Thyroid gland (tissue), 4 donors: ENCODE measurements at places on chromosomes 2 and 18.

DNA sequence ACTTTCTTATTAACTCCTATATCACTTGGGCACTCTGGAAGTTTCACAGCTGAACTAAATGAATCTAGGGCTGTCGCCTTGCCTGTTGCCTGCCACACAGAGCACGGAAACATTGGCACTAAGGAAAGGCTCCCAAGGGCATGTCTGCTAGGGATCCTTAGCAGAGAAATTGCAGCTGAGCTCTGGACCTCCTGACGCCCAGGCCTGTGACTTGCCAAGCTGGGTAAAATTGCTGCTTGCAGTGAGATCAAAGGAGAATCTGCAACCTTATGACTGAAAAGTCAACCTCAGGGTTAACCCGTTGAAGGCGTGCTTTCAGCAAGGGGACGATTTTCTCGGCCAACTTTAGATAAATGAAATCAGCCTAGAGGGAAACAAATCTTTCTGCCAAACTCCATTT lies 189.8 kb downstream of the NCK2 start:
- DNase-seq = peak; percentile 17

DNA sequence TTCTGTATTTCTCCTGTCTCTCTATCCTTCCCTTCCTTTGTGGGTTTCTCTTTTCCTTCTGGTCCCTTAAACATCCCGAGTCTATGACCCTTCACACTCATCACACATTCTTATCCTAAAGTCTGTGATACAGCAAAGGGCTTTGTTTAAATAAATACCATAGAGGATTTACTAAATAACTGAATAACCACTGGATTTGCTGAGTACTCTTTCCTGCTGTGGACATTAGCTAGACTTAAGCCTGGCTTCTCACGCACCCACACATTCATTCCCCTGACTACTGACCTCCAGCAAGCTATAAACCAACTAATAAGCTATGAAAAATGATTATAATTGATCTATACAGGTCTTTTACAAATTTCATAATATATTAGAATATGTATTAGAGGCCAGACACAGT lies 76.6 kb downstream of the COL4A3 start:
- DNase-seq = no peak

- peak; percentile 68 for DNase-seq
Measured at GRCh38 chr2:102505290-102505689, 32.3 kb downstream of the SLC9A4 start.

- no peak for DNase-seq
Measured at GRCh38 chr2:108235577-108235976, 4.2 kb upstream of the SULT1C3 start.

DNA sequence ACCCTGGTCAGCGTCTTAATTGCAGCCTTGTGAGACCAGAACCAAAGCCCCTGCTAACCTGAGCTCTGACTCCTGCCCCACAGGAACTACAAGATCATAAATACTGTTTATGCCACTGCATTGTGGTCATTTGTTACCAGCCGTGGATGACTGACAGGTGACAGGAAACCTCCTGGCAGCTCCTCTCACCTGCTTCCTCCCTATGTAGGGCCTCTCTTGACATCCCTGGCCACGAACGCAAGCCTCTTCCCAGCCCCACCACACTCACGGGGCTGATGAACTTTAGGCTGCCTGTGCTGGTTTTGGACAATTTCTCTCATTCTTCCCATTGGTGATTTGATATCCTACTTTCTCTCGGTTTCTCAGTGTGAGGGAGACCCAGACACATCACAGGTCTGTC lies 357.2 kb upstream of the MYT1L start:
- DNase-seq = no peak

DNA sequence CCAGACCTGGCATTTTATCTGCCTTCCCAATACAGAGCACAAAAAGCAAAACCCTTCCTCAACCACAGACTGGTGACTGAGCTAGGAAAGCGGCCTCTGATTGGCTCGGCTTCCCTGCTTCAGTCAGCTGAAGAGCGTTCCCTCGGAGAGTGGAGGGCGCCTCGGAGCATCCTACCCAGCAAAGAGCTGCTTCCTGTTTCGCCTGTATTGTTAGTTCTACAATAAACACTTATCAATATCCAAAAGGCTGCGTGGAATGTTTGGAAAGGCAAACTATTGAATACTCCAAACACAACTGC lies 125.0 kb downstream of the CACNB4 start:
- DNase-seq = peak; percentile 47

- no peak for DNase-seq
Measured at GRCh38 chr2:8058652-8059051, 623.2 kb upstream of the ID2 start.

GRCh38 chr2:233486357-233486756 lies 80.2 kb downstream of the USP40 start:
- no peak for DNase-seq

DNA sequence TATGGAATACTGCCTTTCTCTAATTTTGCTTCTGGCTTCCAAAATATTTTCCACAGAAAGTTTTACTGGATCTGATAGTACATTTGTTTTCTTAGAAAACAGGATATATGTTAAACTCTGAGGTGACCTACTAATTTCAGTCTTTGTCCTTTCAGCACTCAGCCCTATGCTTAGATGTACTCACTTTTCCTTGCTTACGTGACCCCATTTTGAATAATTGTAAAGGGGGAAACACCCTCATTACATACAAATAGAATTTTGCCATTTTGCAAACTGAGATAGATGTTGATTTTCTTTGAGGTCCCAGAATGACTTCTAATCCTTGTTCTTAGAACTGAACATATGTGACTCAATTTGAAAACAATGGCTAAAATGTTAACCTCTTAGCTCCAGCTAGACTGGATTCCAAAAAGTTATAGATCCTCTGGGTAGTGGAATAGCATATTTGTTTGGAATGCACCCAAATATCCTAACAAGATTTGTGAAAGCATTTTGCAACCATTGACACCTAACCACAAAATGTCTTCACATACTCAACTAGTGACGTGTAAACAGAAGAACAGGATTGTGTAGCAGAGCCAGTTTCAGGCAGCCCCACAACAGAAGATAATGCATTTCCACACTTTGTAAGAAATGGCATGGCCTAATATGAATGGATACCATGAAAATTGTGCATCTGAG lies 44.8 kb upstream of the EHBP1 start:
- no peak for DNase-seq

- DNase-seq = no peak
Measured at GRCh38 chr2:145875016-145875415, 1355.1 kb upstream of the ZEB2 start.

- no peak for DNase-seq
Measured at GRCh38 chr2:128464456-128464855, 145.8 kb upstream of the HS6ST1 start.

DNA sequence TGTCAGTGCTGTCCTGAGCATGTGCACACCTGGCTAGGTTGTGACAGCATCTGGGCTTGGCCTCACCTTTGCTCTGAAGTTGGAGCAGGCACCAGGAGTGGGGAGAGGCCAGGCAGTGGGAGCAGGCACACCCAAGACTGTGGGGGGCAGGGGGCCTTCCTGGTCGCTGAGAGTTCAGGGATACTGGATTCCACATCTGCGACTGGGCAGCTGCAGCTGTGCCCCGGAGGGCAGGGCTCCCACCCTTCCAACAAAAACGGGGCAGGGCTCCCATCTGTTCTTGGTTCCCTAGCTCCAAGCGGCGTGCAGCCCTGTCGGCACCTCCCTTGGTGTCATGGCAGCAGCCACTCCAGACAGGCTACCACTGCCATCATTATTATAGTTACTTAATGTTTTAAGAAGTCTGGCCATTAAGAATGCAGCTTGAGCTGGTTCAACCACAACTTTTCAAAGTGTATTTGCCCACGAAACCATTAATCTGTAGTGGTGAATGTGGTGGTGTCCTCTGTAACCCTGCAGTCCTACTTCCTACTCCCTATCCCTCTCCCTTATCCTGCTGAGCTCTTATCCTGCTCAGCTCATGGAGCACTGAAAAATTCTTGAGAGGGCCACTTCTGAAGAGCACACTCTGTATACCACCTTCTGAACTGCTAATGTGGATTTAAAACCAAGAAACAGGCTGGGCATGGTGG lies 48.0 kb upstream of the RAB1A start:
- DNase-seq = no peak

GRCh38 chr2:30380824-30381223 lies 66.2 kb upstream of the LCLAT1 start:
- no peak for DNase-seq

DNA sequence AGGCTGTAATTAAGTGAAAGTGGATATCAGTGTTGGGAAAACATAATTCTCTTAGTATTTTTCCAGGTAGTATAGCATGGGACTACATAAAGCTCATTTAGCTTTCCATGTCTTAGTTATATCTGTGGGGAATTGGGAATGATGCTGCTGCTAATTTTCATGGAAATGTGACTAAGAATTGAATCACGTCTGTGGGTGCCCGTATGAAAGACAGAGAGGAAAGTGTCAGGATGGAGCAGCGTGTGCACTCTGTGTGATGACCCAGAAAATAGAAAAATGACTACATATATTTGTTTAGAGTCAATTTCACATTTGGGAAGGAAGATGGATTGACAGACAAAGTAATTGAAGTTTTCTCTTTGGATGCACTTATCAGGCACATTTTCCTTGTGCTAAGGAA lies 212.1 kb downstream of the PTPRM start:
- DNase-seq = no peak

GRCh38 chr2:201969241-201969937 lies 64.3 kb upstream of the FZD7 start:
- DNase-seq = no peak

DNA sequence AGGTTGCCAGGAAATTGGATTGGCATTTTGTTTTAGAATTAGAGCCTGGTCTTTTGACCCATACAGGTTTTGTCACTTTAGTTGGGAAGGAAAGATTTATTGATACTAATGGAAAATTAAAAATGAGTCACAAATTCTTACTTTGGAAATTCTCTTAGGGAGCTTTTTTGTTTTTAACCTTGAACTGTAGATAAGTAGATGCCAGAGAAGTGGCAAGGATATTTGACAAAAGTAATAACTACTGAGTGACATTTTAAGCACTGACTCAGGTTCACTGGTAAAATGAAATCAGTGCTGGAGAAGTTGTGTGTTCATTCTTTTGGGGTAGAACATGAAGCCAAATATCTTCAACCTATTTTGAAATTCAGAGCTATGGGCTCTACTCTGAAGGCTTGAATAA lies 56.5 kb downstream of the LDLRAD4 start:
- DNase-seq = no peak

GRCh38 chr2:66301022-66301766 lies 133.7 kb upstream of the MEIS1 start:
- peak; percentile 78 for DNase-seq

GRCh38 chr2:46798041-46798440 lies 117.6 kb downstream of the MCFD2 start:
- DNase-seq = no peak

DNA sequence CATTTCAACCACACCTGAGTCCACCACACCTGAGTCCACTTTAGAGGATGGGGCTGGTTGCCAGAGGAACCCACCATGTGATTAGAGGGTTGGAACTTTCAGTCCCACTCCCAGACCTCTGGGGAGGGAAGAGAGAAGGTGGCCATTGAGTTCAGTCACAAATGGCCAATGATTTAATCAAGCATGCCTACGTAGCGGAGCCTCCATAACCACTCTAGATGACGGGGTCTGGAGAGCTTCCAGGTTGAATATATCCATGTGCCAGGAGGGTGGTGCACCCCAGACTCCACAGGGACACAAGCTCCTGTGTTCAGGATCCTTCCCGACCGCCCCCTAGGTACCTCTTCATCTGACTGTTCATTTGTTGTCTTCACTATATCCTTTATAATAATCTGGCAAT lies 53.3 kb downstream of the CYBRD1 start:
- DNase-seq = no peak

DNA sequence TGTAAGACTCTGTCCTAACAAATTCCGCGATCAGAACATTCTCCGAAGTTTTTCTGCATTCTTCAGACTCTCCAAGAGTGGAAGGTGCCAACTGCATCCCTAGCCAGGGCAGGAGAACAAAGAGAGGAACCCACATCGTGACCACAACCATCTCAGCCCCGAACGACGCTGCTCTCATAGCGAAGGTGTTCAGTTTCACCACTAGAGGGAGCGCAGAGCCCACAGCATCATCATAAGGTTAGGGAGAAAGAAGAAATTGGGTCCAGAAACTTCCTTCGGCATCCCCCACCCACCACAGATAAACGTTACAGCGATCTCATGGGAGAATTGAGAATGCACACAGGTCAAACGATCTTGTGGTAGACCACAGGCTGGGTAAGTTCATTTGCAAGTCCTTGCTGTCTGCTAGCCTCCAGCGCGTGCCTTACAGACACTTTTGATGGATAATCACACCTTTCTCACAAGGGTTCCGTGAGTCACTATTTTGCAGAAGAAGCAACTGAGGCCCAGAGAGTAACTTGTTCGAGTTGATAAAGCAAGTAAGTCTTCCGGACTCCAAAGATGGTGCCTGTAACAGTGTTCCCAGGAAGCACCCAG lies 53.7 kb upstream of the ARL4C start:
- peak; percentile 44 for DNase-seq

DNA sequence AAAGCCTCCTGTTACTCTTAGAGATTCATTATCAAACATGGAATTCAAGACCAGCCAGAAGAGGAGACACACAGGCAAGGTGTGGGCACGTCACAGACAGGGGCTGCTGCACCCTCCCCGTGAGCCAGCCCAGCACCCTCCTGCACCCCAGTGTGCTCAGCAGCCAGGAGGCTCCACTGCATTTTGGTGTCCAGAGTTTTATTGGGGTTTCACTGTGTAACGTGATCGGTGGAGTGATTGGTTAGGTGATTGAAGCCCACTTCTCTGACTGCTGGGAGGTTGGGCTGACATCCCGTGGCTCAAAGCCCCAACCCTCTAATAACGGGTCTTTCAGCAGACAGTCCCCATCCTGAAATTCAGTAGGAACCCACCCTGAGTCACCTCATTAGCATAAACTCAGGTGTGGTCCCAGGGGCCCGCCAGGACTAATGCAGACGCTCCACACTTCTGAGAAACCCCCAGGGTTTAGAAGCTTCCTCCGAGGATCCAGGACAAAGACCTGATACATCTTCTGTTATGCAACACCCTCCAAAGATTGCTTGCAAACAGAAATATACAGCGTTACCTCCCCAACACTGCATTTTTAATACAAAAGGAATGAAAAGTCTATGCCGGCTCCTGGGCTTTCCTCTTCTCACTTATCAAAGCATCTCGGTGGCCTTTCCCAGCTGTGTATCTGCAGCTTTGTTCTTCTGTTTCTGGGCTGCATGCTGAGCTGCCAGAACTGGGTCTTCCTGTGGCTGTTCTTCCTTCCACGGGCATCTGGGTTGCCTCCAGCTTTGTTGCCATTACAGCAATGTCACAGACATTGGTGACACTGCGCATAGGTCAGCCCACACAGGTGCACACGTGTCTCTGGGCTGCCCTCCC lies 43.7 kb upstream of the SNED1 start:
- DNase-seq = no peak

- DNase-seq = no peak
Measured at GRCh38 chr2:168594778-168595177, 138.7 kb downstream of the CERS6 start.
